B cell (primary cell): ENCODE measurements at places on chromosomes 3 and 15. TPM values are rescaled to one million over a fixed set of nuclear protein-coding genes. Genes with fewer than 3 reads are reported as not detected.

- no peak for DNase-seq
Measured at GRCh38 chr15:39034816-39035215, 470.2 kb upstream of the RASGRP1 start.

DNA sequence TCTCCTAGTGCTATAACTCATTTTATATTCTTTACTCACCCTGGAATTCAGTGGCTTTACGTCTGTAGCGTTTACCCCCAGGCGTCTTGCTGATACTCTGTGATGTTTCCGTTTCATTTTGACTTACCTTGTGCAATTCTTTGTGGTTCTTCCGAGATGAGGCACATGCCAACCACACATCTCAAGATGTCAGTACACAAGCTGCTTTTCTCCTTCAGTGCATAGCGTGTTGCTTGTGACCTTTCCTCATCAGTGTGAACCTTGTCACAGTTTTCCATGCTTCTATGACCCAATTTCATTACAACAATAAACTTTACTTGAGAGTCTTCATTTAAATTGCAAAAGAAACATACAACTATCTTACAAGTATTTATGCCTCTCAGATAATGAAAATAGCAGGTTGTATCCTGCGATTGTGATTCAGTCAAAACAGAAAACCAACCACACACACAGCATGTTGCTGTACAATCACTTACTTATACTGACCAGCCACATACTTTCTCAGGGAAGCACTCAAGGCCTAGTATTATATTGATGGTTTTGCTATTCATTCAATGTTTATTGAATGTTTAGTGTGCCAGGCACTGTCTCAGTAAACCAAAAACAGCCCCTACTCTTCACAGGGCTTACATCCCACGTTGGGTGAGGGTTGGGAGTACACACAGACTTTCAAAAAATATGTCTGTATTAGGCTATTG lies 4.6 kb upstream of the TBL1XR1 start:
- DNase-seq: peak; percentile 57

DNA sequence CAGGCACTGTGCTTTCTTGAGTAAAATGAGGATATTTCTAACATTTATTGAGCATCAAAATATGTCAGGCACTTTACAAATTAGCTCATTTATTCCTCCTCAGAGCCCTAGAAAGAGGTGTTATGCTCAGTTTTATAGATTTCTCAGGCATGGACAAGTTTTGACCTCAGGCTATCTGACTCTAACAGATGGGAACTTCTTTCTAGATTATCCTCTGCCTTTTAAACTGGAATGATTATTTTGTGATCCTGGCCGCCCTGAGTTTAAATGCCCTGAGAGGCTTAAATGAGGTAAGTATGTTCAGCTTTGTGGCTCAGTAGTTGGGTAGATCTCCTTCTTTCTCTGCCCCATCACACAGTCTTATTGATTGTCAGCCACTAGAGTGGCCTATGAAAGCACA lies 32.3 kb upstream of the ATP1B3 start:
- no peak for DNase-seq

Gene ST3GAL6
- total RNA-seq: not detected in 2 replicates
